Astrocyte of the hippocampus (primary cell): ENCODE measurements at places on chromosomes 4 and X.

DNA sequence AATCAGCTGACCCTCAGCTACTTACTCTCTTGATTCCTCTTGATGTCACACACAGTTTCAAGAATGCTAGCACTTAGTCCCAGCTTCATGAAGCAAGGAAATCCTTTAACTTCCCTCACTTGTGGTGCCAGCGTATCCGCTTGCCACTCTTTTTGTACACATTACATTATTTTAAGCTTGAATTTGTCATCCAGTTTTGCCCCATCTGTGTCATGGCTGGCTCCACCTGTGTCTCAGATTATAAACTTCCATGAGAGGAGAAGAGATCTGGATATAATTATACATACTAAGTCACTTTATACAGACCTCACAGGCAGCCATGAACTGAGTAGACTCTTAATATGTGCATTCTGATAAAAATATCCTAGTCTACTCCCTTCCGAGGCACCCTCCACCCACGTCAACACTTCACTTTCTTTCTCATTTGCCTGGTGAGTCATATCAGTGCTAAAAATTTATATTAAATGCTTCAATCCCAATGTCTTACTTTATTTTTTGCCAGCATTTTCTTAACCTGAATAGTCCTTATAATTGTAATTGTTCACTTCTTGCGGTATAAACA is 35.1 kb downstream of the GABRA2 start:
- DNase-seq = no peak

- DNase-seq = no peak
These were observed 84.1 kb upstream of the MAGEA4 start for GRCh38 chrX:151828439-151829080.

- DNase-seq = peak; percentile 44
These were observed 147.1 kb downstream of the NHS start for GRCh38 chrX:17521871-17522693.

GRCh38 chr4:110164856-110165255 is 33.6 kb downstream of the ELOVL6 start:
- DNase-seq = no peak

GRCh38 chrX:136417806-136418205 is 69.9 kb upstream of the BRS3 start:
- DNase-seq = no peak

- DNase-seq = no peak
These were observed 690.3 kb upstream of the FAM241A start for GRCh38 chr4:111454961-111455360.

DNA sequence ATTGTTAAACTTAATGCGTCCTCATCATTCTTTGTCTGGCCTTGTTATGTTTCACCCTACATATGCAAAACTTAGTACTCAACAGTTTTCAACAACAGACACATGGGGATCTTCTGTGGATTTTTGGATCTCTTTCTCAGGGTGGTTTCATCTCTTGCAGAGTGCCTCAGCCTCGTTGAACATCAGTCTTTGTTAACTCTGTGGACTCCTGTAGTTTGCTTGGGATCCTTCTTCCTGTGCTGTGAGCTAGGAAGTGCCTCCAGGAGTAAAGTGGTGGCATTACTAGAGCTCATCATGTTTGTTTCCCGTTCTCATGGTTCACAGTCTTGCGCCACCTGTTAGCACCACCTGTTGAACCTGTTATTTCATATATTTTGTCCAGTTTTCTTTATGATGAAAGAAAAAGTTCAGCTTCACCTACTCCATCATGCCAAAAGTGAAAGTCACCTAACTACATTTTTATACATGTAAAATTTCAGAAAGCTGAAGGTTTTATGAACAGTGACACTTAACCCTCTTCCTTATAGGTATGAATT is 27.5 kb upstream of the NDUFC1 start:
- no peak for DNase-seq

- DNase-seq = peak; percentile 3
These were observed 594.3 kb upstream of the ADGRL3 start for GRCh38 chr4:60605646-60606354.

GRCh38 chr4:16079046-16079445 is 4.8 kb downstream of the PROM1 start:
- peak; percentile 65 for DNase-seq

DNA sequence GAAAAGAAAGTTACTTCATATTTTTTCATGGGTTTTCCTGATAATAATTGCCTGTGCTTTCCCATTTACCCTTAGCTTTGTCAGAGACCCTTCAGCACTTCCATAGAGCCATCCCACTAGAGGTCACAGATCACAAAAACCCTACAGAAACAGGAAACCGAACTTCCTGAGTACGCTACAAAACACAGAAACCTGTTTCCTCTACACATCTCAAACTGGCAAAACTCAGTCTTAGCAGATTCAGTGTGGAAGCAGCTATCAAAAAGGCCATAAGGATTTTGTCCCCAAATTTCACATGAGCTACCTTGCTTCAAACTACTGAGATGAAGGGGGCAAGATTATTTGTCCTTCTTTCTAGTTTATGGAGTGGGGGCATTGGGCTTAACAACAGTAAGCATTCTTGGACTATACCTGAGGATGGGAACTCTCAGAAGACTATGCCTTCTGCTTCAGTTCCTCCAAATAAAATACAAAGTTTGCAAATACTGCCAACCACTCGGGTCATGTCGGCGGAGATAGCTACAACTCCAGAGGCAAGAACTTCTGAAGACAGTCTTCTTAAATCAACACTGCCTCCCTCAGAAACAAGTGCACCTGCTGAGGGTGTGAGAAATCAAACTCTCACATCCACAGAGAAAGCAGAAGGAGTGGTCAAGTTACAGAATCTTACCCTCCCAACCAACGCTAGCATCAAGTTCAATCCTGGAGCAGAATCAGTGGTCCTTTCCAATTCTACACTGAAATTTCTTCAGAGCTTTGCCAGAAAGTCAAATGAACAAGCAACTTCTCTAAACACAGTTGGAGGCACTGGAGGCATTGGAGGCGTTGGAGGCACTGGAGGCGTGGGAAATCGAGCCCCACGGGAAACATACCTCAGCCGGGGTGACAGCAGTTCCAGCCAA is at the start of gene MMRN1:
MMRN1 (plus strand) TSS at position 206 of the 902 bp plus-strand sequence; CDS start at position 324, 118 bp downstream.
- no peak for DNase-seq

- DNase-seq = peak; percentile 51
These were observed 13.3 kb upstream of the SCD5 start for GRCh38 chr4:82811838-82812341.

GRCh38 chr4:66023061-66023460 is 352.8 kb upstream of the EPHA5 start:
- DNase-seq = peak; percentile 21

DNA sequence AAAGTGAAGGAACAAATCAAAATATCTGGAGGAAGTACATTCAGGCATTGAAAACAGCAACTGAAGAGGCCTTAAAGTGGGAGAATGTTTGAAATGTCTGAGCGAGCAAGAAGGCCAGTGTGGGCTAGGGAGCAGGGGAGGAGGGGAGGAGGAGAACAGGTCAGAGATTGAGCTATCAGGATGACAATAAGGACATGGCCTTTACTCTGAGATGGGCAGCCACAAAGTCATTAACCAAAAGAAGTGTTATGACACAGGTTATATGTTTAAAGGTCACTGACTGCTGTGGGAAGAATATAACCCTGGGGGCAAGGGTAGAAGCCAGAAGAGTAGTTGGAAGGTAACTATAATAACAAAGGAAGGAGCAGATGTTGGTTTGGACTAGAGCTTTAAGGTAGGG is 315.4 kb downstream of the INPP4B start:
- no peak for DNase-seq

- DNase-seq = peak; percentile 0
These were observed at the start of gene SULT1E1 for GRCh38 chr4:69860052-69860451. SULT1E1 (minus strand) TSS chr4:69860145; CDS start chr4:69857644, 2,501 bp downstream.

GRCh38 chr4:89528526-89529133 is 221.0 kb upstream of the GPRIN3 start:
- DNase-seq = no peak

- peak; percentile 84 for DNase-seq
These were observed 221.8 kb downstream of the KIT start for GRCh38 chr4:54879576-54879975.

- DNase-seq = no peak
These were observed 697 bp downstream of the CEP135 start for GRCh38 chr4:55949482-55949802.

DNA sequence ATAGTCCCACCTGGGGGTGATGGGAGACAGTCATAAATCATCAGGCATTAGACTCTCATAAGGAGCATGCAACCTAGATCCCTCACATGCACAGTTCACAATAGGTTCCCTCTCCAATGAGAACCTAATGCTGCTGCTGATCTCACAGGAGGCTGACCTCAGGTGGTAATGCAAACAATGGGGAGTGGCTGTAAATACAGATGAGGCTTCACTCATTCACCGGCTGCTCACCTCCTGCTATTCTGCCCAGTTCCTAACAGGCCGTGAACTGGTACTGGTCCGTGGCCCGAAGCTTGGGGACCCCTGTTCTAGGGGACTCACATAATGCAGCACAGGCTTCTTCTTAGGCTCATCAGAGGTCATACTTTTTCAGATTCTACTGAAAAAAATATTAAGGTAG is 625.9 kb upstream of the AGA start:
- no peak for DNase-seq

DNA sequence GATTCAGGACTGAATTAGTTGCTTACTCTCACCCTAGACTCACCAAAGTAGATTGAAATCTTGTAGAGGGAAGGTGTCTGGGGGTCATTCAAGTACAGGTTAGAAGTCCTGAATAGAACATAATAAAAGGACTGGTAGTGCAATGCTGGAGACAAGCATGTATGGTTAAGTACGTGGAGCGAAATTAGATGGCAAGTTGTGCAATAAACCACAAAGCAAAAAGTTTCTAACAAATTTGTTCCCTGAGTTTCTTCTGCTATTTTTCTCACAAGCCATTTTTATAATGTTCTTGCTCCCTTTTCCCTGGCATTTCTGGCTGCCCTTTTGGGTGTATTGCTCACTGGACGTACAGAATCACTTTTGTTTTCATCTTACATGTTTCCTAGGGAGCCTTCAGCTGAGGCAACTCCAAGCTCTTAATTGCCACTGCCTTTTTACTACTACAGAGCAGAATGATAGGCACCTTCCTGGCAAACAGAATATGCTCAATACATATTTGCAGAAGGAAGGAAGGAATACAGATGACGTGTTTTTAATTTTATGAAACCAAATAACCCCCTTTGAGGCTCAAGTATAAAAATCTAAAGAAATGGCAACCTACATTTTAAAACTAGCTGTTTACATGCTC is 23.4 kb downstream of the LANCL3 start:
- no peak for DNase-seq

GRCh38 chrX:119885554-119886428 is 9.9 kb upstream of the AKAP14 start:
- no peak for DNase-seq

DNA sequence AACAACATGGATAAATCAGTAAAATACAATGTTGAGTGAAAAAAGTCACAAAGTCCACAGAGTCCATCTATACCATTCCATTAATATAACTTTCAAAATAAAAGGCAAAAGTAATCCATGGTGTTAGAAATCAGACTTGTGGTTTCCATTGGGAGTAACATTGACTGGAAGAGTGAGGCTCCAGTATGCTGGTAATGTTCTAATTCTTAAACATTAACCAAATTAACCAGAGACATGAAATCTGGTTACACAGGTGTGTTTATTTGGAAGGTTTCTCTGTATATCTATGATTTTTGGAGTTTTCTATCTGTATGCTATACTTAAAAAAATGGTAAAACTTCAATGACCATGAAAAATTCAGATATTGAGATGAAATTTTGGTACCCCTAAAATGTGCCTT is 42.6 kb downstream of the SULT1B1 start:
- DNase-seq = no peak

GRCh38 chrX:40952855-40953254 is 132.4 kb upstream of the USP9X start:
- DNase-seq = no peak

DNA sequence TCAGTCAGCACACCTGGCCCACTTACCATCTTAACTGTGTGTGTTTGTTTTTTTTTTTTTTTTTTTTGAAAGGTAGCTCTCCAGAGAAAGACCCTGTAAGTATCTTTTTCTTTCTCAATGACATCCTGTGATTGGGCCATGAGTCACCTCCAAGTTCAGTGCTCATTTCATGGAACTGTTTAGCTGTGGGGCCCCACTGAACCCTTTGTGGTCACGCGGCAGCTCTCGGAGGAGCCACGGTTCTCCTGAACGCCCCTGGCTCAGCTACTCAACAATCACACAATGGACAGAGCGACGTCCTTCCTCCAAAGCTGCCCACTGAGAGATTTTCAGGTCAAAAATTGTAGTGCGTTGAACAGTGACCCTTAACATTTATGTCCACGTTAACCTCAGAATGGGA is 14.2 kb upstream of the IL3RA start:
- DNase-seq = no peak

GRCh38 chr4:65654976-65655375 is 15.3 kb downstream of the EPHA5 start:
- DNase-seq = no peak

DNA sequence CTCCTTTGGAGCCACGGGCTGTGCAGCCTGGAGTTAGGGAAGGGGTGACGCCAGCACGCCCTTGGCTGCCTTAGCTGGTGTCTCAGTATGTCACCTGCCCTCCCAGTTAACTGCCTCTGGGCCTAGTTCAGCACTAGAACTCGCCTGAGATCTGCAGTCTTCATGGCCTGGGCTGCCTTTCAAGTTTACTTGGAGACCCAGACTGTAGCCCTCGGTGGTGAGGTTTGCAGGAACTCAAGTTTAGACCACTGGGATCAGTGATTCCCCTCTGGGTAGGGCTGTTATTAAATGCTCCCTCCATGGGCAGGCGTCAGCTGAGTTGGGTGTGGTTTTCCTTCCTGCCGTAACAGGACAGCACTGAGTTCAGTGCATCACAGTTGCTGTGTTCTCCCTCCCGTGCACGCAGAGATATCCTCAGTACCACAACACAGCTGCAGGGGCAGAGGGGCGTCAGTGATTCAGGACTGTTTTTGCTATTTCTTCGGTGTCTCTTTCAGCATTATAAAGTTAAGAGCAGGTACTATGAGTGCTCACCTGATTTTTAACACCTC is 30.5 kb downstream of the PLAC8 start:
- no peak for DNase-seq

- no peak for DNase-seq
These were observed 164.1 kb downstream of the CHIC2 start for GRCh38 chr4:53900271-53900649.

DNA sequence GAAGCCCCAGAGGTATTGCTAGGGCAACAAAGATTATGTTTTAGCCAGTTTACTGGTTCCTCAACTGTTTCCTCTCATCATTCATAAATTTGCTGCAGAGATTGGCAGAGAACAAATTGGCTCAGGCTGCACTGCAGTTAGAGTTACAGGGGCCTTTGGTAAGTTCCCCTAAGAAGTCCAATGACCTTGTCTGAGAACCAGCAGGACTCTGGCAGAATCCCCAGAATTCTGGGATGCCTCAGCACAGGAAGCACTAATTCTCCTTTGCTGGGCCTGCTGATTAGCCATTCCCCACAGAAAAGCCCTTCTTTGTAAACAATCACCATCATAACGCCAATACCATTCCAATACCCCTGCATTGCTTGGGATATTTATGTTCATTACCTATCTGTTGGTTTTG is 151.3 kb downstream of the USP46 start:
- DNase-seq = peak; percentile 24

- no peak for DNase-seq
These were observed 38.0 kb downstream of the RAB28 start for GRCh38 chr4:13445841-13446790.
